Left ventricle myocardium inferior (tissue), 1 donor: ENCODE measurements at places on chromosomes 4 and X. TPM values are rescaled to one million over a fixed set of nuclear protein-coding genes. Genes with fewer than 3 reads are reported as not detected.
A peak's percentile ranks its signal among the peaks of the same experiment; 100 is the strongest.

Gene NPFFR2
- total RNA-seq, result not detected

Gene KLB
- not detected for total RNA-seq

Gene SSX4
- total RNA-seq, result not detected

Gene WNK3
- 0.88 TPM for total RNA-seq

Gene CLCN4
- 36.1 TPM for total RNA-seq

- peaks cover 5% of the 10 kb centered on the region for H3K4me1 ChIP-seq
- H3K36me3 ChIP-seq, result no peaks in the 10 kb centered on the region
- no peaks in the 10 kb centered on the region for H3K27me3 ChIP-seq
- H3K4me3 ChIP-seq, result no peak overlapping the region
- no peak overlapping the region for H3K27ac ChIP-seq
- DNase-seq, result no peak
Measured at GRCh38 chr4:145298885-145299284, 118.5 kb upstream of the OTUD4 start.

GRCh38 chr4:77711469-77711868, 105.8 kb downstream of the CXCL13 start:
- H3K4me3 ChIP-seq, result no peak overlapping the region
- H3K36me3 ChIP-seq, result no peaks in the 10 kb centered on the region
- no peaks in the 10 kb centered on the region for H3K27me3 ChIP-seq
- DNase-seq, result no peak

DNA sequence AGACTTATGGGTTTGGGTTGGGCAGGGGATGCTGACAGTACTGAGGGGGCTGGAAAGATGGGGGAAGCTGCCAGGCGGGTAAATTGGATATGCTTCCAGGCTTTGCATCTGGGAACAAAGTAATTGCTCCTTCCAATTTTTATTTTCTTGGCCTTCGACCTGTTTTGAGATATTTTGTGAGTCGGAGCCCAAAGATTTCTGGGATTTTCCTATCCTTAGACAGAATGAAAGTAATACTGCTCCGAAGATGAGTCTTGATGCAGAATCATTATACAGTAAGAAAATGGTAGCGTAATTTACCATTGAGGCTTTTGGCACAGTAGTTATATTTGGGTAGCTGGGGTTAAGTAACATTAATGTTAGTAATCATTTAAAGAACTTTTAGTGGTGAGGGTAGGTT, 1.4 kb downstream of the SMARCA5 start:
- H3K27me3 ChIP-seq, result no peaks in the 10 kb centered on the region
- H3K36me3 ChIP-seq, result peaks cover 27% of the 10 kb centered on the region
- H3K27ac ChIP-seq, result peak overlapping the region; percentile 98
- H3K4me3 ChIP-seq, result peak overlapping the region; percentile 92

DNA sequence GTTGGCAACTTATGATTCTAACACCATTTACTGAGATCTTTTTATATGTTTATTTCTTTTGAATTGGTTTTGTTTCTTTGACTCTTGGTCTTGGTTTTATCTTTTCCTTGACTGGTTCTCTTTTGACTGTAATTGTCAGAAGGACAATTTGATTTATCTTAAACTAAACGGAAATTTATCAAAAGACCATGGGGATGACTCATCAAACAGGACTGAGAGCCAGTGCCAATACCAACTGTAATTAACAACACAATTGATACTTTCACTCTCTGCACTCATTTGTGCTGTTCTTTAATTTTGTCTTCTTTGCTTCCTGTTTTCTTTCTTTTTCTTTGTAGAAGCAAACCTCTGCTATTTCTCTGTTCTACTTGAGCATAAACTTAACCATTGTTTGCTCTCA, 776.8 kb downstream of the CCSER1 start:
- H3K36me3 ChIP-seq, result no peaks in the 10 kb centered on the region
- H3K4me1 ChIP-seq, result no peaks in the 10 kb centered on the region
- no peaks in the 10 kb centered on the region for H3K27me3 ChIP-seq

- DNase-seq, result no peak
- H3K4me3 ChIP-seq, result no peak overlapping the region
- no peaks in the 10 kb centered on the region for H3K27me3 ChIP-seq
- H3K36me3 ChIP-seq, result no peaks in the 10 kb centered on the region
- peak overlapping the region; percentile 88 for H3K27ac ChIP-seq
Measured at GRCh38 chr4:173696011-173696410, 166.0 kb upstream of the HAND2 start.

DNA sequence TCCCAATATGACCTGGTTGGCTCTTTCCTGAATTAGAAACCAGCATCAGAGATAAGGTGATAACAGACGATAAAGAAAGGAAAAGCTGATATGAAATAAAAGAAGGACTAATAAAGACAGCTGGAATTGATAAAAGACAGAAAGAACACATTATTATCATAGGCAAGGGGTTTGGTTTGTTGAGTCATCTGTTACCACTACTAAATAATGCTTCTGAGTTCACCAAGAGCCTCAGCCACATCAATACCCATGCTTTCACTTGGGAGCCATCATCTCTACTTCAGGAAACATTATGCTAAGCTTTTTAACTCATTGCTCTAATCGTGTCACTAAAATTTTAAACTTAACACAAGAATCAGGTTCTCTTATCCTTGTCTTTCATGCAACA, 27.6 kb downstream of the ANXA5 start:
- peaks cover 84% of the 10 kb centered on the region for H3K36me3 ChIP-seq
- H3K27ac ChIP-seq, result no peak overlapping the region
- H3K4me1 ChIP-seq, result peaks cover 7% of the 10 kb centered on the region
- H3K27me3 ChIP-seq, result no peaks in the 10 kb centered on the region

GRCh38 chr4:22498866-22499265, 17.0 kb downstream of the ADGRA3 start:
- DNase-seq, result no peak
- H3K27ac ChIP-seq, result peak overlapping the region; percentile 76
- no peaks in the 10 kb centered on the region for H3K27me3 ChIP-seq
- no peaks in the 10 kb centered on the region for H3K36me3 ChIP-seq
- H3K4me3 ChIP-seq, result no peak overlapping the region

DNA sequence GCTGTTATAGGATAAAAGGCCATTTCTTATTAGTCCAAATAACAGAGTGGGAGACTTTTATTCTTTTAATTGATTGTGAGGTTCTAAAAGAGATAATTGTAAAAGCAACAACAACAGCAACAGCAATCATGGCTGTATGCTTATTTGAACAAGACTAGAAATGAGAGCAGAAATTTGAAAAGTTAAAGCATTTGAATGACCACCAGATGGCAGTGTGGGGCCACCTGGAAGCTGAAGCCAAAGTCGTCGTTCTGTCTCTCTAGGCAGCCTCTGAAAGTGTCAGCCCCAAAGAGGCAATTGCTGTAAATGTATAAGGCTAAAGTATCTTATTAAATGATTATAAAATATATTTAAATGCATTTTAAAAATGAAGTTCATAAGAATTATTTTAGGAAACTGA, 42.2 kb downstream of the SH2D1A start:
- no peaks in the 10 kb centered on the region for H3K4me1 ChIP-seq
- DNase-seq, result no peak
- H3K27ac ChIP-seq, result no peak overlapping the region
- H3K27me3 ChIP-seq, result no peaks in the 10 kb centered on the region

GRCh38 chr4:180059216-180059881, 2183.9 kb upstream of the TENM3 start:
- no peaks in the 10 kb centered on the region for H3K36me3 ChIP-seq
- DNase-seq, result no peak
- H3K4me1 ChIP-seq, result peaks cover 22% of the 10 kb centered on the region
- peaks cover 90% of the 10 kb centered on the region for H3K27me3 ChIP-seq
